ENCODE measurements at places on chromosomes 6 and 20.

GRCh38 chr6:21999012-21999528 is 297.8 kb downstream of the PRL start:
- no peak for DNase-seq

DNA sequence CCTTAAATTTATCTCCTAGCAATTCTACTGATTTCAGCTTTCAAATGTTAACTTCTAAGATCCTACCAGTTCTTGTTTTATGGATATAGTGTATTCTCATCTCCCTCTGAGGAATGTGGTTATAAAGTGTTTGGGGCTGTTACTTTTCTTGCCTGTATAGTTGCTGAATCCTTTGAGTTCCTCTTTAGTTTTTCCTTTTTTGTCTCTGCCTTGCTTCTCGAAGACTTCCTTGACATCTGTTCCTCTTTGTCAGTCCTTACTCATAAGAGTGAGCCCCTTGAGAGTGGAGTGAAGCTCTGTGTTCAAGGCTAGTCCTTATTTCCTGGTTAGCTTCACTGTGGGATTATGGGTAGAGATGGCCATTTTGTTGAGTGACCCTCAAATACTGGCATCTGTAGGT is 84.6 kb downstream of the ELOVL4 start:
- DNase-seq, result no peak

GRCh38 chr6:144675231-144675861 is 390.2 kb downstream of the UTRN start:
- DNase-seq, result peak; percentile 12

DNA sequence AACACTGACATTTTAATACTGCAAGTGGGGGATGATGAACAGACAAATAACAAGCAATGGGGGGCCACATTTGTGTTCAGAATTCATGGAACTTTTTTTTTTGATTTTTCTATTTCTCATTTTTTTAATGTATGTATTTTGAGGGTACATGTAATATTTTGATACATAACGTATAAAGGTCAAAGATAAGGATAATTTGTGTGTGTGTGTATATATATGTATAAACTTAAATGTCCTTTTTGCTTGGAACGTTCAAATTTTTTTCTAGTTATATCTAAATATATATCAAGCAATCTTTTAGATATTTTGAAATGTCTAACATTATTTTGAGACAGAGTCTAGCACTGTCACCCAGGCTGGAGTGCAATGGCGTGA is 12.3 kb upstream of the ZNF311 start:
- DNase-seq, result no peak

- no peak for DNase-seq
Measured at GRCh38 chr6:101689156-101689555, 295.6 kb downstream of the GRIK2 start.

- no peak for DNase-seq
Measured at GRCh38 chr6:73702444-73702843, 6.4 kb downstream of the CD109 start.
